Gastroesophageal sphincter (tissue), 4 donors: ENCODE measurements at places on chromosomes 1 and 21.

DNA sequence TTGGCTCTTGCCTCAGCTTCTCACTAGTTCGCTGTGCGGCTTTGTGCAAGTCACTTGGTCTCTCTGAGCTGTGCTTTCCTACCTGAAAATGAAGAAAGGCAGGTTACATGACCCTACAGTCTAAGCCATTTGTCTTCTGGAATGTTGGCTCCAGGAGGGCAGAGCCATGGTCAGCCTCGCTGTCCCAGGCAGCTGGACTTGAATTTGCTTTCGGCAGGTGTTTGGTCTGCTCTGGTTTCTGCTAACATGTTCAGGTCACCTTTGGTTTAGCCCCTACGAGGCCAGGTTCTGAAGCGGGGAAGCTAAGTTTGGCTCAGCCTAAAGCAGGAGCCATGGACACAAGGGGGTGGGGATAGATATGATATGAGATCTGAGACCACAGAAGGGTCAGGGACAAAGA lies 19.1 kb downstream of the LRRC38 start:
- ATAC-seq, result no peak

DNA sequence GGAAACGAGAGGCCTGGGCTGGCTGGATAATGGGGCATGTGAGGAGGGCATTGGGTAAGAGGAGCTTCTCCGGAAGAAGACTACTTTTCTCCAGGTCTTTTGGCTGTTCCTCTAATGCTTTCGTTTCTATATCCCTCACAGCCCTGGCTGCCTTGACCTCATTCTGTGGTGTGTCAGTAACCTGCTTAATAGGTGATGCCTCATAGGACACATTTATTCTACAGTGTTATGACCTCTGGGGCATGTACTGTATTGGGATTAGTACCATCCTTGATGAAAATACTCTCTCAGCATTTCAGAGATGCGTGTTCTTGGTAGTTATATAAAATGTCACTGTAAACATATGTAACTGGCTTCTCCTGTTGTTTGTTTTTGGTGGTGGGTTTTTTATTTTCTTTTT lies 40.1 kb downstream of the PGM1 start:
- ATAC-seq, result no peak

DNA sequence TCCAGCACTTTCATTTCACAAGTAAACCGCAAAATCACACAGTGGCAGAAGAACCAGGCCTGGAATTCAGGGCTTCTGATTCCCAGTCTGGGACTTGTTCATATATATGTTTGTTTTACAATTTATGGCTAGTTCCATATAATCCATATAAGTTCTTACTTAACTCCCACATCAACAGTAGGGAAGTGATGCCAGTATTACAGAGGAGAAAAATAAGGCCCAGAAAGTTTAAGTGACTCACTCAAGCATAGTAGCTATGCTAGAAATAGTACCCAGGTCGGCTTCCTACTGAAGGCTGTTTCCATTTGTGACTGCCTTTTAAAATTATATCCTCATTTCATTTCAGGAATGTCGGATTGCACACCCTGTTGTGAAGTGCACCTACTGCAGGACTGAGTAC lies 1.4 kb downstream of the FAM76A start:
- no peak for ATAC-seq

- ATAC-seq, result no peak
Observed at GRCh38 chr1:87426463-87427249, 98.0 kb downstream of the LMO4 start.
